ENCODE measurements at places on chromosomes 7 and 10.

DNA sequence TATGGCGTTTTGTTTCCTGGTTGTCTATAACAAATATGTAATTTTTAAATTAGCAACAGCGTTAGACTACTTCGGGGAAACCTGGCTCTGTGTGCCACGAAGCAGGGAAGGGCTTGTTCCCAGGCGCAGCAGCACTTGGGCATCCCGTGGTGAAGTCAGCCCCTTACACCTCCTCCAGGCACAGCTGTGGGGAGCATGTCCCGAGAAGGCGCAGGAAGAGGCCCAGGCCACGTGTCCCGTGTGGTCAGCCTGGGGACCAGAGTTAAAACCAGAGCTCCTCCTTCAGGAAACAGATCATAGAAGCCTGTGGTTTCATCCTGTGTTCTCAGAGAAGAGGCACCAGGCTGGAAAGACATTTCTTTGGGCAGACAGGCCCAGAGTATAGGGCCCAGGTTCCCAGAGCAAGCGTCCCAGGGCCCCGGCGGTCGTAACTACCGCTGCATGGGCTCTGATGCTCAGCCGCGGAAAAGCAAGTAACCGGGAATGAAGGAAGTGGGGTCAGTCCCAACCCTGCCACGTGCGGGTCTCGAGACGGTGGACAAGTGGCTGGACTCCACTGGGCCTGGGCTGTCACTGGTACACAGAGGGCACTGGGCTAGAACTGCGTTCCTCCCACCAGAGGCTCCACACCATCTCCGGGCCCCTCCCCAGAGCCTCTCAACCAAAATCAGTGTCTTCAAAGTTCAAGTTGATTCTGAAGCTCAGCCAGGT, 7.1 kb downstream of the NUDT1 start:
- DNase-seq = no peak

GRCh38 chr7:2640846-2641316, 9.1 kb downstream of the TTYH3 start:
- no peak for DNase-seq

- DNase-seq = no peak
Measured at GRCh38 chr10:110612087-110612486, 32.0 kb upstream of the RBM20 start.

DNA sequence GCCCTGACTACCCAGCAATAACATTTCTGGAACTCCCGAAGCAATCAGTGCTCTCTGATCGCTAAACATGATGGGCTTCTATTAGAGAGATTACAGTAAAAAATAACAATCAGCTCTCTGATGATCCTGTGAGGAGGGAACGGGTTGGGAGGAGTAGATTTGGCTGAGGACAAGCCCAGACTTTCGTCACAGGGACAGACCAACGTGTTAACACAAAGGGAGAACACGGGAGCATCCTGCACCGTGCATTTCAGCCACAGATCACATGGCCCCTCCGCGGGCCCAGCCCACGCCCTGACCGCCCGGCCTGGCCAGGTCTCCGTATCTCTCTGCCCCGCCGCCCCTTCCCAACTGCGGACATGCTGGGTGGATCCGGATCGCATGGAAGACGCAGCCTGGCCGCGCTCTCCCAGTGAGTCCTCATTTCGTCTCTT, 95.0 kb upstream of the AGBL3 start:
- DNase-seq = no peak

- DNase-seq = no peak
Measured at GRCh38 chr10:61708846-61709245, 46.1 kb downstream of the CABCOCO1 start.

- no peak for DNase-seq
Measured at GRCh38 chr7:116269466-116269865, 59.1 kb downstream of the TES start.

DNA sequence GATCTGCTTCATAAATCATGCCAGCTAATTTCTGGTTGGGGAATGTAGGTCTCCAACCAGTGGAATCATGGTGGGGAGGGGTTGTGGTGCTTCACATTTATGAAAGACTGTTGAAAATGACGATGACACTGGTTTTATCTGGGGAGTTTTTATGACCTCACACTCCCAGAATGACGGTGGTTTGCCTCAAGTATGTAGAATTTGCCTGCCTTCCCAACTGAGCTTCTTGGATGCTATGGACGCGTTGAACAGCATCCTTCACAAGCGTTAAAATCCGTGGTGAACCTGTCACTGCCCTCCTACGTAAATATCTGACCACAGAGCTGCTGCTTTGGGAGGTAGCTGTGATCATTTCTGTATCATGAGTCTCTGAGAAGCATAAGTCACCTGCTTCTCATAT, 3.3 kb downstream of the INSYN2A start:
- no peak for DNase-seq

DNA sequence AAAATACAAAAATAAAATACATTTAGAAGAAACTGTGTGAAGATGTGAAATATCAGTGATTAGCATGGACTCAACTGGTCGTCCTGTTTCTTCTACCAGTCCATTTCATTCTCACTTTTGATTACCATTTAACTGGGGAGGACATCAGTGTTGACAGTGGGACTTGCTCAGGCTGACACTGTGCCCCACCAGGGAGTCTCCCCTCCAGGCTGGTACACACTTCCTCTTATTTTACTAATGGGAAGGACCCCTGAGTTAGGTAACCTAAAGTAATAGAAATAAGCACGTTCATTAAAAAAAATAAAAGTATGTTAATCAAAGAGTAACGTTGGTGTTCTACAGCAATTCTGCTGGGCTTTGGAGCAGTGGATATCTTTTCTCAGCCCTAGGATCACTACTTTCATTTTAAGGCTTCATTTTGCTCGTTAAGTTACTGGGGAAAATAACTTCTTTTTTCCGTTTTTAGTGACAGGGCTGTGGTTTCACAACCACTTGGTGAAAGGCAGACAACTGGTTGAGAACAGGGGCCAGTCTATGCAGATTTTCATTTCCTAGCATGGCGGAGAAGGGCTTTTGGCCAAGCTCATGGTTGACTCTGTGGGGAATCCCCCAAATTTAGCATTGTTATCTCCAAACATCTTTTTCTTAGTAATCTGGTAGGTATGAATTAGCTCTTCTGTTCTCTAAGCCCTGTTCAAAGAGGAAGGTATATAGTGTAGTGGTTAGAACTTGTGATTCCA, 2.1 kb downstream of the SNX10 start:
- peak; percentile 18 for DNase-seq

DNA sequence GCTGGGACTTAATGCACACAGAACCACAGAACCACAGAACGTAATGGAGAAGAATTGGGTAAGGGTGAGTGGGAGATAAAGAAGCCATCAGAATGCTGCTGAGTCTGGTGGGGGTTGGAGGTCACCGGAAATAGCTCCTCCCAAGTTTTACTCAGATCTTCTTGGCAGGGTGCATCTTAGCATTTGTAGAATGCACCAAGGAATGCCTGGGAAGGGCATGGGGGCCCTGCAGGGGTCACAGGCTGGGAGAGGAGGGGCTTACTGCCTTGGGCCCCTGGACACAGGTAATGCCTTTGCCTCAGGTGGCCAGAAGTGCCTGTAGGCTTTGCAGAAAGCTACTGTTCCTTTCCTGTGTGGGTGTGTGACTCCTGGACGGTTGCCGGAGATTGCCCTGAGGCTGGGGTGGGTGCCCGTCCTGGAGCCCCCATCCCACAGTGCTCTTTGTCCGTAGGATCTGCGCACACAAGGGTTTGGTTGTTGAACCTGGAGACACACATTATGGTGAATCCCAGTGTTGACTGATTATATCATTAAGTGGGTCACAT, 55.1 kb downstream of the MGMT start:
- no peak for DNase-seq

DNA sequence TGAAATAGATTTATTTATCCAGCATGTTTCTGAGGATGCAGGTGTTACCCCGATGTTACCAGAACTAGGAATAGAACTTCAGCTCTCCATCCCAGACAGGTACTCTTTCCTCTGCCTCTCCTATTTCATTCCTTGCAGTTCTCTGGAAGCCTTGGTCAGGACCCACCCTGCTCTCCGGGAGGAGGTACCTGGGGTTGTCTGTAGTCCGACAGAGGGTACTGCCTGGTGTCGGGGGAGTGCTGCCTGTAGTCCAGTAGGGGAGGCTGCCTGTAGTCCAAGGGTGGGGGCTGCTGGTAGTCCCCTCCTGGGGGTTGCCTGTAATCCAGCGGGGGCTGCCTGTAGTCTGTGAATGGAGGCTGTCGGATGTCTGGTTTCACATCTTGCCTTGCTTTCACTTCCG, 328.4 kb downstream of the PHTF2 start:
- DNase-seq = no peak

GRCh38 chr10:687583-688311, 1.7 kb downstream of the DIP2C start:
- no peak for DNase-seq

- no peak for DNase-seq
Measured at GRCh38 chr7:143892527-143893300, 9.3 kb downstream of the TCAF1 start.

DNA sequence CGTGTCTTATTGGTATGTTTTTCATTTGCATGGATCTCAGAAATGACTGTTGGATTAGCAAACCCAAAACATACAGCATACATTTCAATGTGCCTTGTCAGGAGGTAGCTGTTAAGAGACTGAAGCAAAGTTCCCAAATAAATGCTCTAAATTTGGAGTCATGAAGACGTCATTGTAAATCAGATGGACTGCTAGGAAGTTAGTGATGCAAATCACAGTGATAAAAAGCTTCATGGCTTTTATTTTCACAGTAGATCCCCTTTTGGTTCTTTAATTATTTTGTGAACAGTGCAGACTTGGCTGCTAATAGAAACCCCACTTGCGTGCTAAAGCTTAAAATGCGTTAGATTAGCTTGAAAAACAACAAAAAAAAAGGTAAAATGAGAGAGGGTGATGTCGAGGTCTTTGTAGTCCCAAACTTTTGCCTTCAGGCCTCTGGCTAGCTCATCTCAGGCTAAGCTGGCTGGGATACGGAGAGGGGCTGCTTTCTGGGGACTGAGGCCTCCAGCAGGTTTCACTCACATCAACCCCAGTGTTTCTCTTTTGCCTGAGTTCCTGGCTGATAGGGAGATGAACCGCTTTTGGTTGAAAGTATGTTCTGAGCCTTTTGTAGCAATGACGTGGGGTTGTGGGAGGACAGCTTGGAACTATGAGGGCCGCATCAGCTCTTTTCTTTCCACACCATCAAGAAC, 107.1 kb upstream of the CDCA7L start:
- no peak for DNase-seq

- DNase-seq = no peak
Measured at GRCh38 chr10:89556600-89556999, 21.2 kb upstream of the SLC16A12 start.
